Inflammatory macrophage treated with lipopolysaccharide for 4 hours (primary cell): ENCODE measurements at places on chromosomes 13 and 19.
A peak's percentile ranks its signal among the peaks of the same experiment; 100 is the strongest.

GRCh38 chr13:20775961-20776360 is 2.2 kb upstream of the EEF1AKMT1 start:
- no peak for DNase-seq

GRCh38 chr13:91297503-91297902 is 50.0 kb upstream of the MIR17HG start:
- no peak for DNase-seq

DNA sequence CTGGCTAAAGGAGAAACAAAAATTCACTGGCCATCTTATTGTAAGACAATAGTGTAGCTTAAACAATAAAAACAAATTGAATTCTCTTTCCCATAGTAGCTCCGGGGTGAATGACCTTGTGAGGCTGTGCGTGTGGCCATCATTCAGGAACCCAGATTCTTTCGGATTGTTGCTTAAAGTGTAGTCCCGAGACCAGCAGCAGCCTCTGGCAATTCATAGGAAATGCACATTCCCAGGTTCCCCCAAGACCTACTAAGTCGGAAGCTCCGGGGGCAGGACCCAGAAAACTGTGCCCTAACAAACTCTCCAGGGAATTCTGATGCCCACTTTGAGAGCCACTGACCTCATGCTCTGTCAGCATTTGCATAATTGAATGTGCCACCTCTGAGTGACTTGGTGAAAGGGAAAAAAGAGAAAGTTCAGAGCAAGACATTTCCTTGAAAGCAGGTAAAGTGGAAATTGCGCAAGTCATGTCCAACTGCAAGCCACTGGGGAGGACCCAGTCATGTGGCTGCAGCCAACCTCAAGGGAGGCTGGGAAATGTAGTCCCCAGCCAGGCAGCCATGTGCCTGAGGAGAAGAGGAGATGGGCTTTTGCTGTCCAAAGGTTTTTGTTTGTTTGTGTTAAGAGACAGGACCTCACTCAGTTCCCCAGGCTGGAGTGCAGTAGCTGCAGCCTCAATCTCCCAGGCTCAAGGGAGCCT is 50.7 kb upstream of the PNMA8B start:
- DNase-seq = peak; percentile 28

DNA sequence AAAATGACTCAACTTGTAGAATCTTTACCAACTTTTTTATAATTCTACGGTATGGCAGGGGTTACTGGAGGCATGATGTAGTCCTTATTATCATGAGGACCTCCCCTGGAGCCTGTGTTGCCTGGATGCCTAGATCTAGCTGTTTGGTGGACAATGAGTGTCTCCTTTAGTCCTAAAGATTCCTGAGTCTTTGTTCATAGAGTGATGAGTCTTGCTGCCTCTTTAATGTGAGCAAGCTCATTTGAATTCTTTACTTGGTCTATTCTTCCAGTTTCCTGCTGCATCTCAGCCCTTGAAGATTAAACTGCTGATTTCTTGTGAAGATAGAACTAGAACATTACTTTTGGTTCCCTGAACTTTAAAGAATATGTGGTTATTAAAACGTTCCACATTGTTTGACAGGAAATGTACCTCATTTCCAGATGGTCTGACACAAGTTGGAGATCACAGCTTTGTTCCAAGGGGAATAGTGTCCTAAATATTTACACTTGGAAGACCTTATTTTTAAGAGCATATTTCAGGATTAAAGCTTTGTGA is 51.9 kb downstream of the SLAIN1 start:
- no peak for DNase-seq

DNA sequence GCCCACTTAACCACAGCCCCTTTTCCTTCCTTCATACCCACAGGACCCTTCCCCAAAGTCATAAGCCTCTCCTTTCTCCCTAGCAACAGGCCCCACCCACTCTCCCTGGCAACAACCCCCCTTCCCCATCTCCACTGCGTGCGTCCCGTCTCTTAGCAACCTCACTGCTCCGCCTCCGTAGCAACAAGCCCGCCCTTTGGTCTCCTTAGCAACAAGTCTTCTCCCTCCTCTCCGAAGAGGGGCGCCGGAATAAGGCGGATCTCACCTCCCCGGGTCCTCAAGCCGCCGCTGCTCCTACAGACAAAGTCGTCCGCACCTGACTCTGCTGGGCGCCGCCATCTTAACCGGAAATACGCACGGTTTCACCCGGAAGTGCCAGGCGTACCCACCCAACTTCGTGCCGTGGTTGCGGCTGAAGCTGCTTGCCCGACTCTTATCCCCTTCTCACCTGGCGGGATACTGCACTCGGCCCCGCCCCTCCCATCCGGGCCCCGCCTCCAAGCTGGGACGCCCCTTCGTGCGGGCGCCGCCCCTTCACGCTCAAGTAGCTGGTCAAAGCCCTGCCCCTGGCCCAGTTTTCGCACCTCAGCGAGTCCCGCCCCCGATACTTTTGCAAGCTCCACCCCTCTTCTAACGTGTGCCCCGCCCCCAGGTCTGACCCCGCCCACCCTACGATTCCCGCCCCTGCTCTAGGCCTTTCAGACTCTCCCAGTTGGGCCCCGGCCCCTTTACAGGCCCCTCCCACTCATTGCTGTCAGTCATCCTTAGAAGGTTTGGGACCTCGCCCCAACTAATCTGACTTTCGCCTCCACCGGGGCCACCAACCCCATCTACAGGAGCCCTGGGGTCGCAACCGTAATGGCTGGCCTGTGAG is at the start of gene HSPBP1:
Gene HSPBP1 (minus strand): TSS at position 341 of the 874 bp plus-strand sequence. CDS start 502 bp downstream, outside the sequence.
- DNase-seq = peak; percentile 87

- DNase-seq = no peak
Measured at GRCh38 chr13:62250501-62251201, 835.0 kb upstream of the PCDH20 start.

DNA sequence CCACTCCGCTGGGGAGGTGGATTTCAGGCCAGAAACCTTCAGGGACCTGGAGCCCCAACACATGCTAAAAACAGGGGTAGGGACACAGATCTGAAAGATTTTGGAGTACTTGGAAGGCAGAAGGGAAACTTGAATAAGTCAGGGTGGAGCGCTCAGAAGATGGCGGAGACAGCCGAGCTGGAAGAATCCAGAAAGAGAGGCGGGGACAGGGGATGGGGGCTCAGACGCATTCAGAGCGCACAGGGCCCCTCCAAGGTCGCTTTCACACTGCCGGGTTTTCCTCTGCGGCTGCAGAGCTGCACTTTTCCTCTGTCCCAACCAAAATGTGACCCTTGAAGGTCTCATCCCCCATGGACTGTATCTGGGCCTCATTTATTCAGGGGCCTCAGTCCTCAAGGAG is 56.9 kb downstream of the ERICH4 start:
- DNase-seq = no peak

DNA sequence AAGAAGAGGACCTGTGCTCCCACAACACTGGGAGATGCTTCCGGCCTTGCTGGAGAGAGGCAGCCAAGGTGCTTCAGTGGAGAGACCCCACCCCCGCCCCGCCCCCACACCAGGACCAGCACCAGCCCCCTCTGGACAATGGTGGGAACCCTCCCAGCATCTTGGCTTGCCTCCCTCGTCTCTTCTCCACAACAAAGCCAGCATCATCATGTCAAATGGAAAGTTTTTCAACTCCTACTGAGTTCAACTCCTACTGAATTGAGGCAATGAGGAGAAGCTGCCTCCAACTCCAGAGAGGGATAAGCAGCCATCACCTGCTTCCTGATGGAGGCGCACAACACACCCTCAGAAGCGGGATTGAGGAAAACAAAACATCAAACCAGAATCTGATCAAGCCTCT is 12.8 kb downstream of the DEDD2 start:
- no peak for DNase-seq

DNA sequence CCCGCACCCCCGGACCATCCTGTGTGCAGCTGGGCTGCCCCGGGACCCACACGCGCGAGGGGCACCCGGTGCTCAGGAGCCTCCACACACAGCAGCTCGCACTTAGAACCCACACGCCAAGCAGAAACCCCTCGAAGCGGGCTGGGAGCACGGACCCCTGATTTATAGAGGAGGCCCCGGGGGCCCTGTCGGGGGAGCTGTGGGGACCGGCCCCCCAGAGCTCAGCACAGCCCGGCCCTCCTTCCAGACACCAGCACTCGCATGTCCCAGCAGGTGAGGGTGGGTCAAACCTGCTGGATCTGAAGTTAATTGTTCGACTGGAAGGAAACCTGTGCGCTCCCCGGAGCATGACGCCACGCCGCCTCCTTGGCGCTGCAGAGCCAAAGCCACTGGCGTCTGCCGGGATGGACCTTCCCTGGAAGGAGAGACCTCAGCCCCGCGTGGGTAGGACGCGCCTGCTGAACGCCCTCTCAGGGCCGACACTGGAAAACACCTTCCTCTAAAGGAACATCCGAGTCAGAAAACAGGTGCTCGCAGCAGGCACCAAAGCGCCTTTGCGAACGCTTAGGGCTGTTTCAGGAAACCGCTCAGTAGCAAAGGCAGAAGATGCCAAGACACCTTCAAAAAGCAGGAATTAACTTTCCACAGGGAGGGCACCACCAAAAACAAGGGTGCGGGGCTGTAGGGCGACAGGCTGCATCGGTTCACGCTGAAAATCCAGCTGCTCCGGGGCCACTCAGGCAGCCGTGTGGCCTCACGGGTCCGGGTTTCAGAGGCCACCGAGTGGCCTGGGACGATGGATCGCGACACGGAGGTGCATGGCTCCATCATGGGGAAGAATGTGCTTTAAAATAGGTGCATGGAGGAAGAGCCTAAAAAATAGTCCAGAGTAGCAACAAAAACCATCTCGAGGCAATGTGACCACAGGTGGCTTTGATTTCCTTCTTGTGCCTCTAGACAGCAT is 37.8 kb upstream of the GRTP1 start:
- DNase-seq = no peak

DNA sequence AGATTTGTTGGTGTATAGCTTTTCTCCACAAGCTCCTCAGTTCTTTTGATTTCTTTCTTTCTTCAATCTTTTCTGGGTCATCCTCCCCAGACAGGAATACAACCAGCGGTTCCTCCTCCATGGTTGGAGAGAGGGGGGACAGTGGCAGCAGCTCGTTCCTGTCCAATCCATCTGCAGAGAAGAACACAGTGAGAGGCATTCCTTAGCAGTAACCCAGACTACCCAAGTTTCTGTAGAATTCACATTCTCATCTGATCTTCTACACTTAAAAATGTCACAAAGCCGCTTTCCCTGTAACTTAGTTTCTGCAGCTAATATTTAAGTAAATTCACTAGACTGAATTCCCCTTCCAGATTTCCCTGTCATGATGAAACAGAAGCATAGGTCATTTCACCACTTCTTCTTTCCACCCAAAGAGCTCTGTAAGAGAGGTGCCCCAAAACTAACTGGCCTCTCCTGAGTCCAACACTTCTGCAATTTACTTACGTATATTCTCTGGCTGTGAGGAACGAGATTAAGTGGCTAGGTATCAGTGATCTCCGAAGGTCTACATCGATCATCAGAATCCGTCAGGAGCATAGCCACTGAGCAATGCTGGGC is 171.9 kb downstream of the TBC1D4 start:
- peak; percentile 64 for DNase-seq

DNA sequence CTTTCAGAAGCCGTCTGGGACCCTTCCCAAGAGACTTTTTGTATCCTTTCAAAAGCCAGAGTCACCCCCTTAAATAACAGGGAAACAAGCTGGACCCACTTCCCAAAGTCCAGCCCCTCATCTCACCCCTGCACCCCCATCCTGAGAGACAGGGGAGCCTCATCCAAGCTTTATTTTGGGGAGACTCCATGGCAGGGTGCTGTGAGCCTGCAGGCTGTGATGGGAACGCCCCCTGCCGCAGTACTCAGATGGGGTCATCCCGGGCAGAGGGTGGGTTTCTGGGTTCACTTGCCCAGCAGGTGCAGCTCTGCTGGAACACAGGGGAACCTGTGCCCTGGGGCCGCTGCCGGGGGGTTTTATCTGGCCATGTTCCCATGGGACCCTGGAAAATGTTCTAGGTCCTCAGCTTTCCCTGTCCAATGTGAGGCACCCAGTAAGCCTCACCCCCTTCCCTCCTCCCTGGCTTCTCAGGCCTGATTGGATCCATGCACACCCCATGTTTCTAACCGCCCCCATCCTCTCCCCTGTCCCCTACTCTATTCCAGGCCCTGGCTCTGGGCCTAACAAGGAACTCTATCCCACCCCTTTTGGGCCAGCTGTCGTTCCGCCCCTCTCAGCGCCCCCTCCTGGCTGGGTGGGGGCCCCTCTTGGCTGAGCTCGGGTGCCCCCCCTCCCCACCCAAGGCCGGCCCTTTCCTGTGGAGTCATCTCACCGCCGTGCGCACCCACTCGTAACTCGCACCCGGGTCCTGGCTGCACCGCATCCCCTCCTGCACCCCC is 1.0 kb downstream of the HIF3A start:
- no peak for DNase-seq

- DNase-seq = no peak
Measured at GRCh38 chr13:23628250-23628649, 58.0 kb downstream of the TNFRSF19 start.

- peak; percentile 22 for DNase-seq
Measured at GRCh38 chr13:36297366-36298338, at the start of gene CCDC169. Gene CCDC169 (minus strand): TSS chr13:36297814. CDS start chr13:36297719, 95 bp downstream.

- no peak for DNase-seq
Measured at GRCh38 chr13:90702050-90702449, 645.4 kb upstream of the MIR17HG start.

- DNase-seq = no peak
Measured at GRCh38 chr13:90640976-90641375, 706.5 kb upstream of the MIR17HG start.

- no peak for DNase-seq
Measured at GRCh38 chr19:53041366-53041765, 3.2 kb upstream of the ERVV-2 start.

DNA sequence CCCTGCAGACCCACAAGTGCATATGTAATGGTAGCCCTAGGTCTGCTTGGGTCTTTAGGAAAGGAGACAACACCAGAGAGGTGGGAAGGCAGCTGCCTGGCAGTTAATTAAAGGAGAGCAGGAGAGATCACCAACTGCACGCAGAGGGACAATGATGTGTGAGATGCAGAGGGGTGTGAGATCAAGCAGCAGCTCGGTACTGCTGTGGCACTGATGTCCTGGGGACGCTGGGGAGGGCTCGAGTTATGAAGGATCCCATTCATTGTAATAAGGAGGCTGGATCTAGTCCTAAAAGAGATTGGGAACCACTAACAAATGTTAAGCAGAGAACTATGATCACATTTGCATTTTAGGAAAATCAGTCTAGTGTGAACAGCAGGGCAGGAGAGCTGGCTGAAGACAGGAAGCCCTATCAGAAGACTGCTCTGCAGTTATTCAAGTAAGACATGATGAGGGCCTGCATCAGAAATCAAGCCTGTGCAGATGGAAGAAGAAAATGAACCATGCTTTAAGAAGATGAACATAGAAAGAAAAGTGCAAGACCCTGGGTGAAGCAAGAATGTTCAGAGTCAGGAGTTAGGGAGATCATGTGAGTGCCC is 80.4 kb downstream of the DLEU7 start:
- peak; percentile 24 for DNase-seq

DNA sequence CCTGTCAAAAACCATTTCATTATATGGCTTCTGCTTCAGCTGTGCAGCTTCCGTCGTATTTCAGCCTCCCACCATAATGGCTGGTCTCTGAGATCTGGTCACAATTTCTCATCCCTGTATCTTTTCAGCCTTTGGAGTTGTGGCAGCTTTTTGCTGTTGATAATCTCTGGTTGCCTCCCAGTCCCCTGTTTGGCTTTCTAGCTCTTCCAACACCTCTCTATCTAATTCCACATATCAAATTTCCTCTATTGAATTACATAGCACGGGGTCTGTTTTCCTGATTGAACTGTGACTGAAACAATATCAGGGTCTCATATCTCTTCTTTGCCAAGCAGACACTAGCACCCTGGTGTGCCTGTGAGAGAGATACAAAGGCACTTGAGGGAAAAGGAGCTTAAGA is 222.1 kb upstream of the OBI1 start:
- no peak for DNase-seq
